Stimulated activated CD4-positive, alpha-beta T cell treated with anti-CD3 and anti-CD28 coated beads, TNF-alpha, amount 100 ng/mL, for 48 hours (primary cell): ENCODE measurements at places on chromosomes 4 and X.
A peak's percentile ranks its signal among the peaks of the same experiment; 100 is the strongest.

- DNase-seq = no peak
Observed at GRCh38 chrX:10177601-10178000, 20.8 kb downstream of the CLCN4 start.

DNA sequence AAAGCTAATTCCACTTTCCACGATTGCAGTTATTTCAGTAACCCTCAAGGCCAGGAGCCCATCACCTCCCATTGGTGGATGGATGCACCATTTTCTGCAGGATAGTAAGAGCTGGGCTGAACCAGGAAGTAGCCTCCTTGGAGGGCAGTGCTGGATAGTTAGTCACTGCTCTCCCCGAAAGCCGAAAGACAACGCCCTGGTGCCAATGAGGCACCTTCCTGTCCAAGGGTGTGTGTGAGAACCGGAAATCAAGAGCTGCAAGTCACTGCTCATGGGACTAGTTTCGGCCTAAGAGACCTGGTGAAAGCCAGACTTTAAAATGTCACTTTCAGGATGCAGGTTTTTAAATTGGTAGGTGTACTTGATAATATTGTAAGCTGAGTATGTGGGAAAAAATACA is 203.8 kb upstream of the HS3ST1 start:
- DNase-seq = no peak

- no peak for DNase-seq
Observed at GRCh38 chr4:53601251-53601764, 10.0 kb upstream of the LNX1 start.

DNA sequence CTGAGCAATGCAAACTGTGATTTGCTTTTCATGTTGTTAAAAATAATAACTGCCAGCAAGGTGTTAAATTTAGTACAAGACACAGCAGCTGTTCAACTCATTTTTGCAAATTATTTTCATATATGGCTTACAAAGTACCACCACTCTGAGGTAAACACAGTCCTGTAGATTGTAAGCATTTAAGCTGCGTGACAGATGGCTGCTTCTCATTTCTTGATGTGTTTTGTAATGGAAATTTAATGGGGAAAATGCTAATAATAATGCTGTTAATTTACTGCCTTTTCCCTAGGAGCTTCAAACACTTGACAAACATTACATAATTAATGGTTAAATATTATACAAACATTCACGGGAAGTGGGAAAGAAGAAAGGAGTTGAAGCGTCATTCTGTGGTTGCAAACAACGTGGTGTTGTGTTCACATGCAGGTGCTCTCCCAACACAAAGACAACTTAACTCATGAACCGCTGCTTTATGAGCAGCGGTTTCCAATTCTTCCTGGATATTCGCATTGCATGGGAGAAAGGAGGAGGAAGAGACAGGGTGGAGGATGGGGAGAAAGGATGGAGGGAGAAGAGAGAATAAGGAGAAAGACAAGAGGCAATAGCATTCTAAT is 236.8 kb upstream of the VCX start:
- DNase-seq = no peak

GRCh38 chr4:165208221-165208652 is 876 bp downstream of the KLHL2 start:
- DNase-seq = no peak

- no peak for DNase-seq
Observed at GRCh38 chr4:70356185-70356584, 4.4 kb upstream of the SMR3A start.

- no peak for DNase-seq
Observed at GRCh38 chr4:44186850-44187246, 261.8 kb downstream of the KCTD8 start.

DNA sequence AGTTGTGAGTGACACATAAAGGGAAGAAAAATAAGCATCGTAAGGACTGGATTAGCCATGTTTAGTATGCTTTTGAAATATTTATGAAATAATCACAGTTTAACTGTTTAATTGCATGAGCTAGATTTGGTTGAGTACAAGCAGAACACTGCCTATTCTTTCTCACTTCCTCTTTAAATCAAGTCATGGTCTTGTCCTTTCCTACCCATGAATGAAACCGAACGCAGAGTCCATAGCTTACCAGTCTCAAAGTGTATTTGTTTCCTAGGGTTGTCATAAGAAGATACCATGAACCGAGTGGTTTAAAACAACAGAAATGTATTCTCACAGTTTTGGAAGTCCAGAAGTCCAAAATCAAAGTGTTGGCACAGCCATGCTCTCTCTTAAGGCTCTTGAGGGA is 684.0 kb upstream of the MAGEB2 start:
- DNase-seq = no peak

GRCh38 chr4:39541987-39542610 is 14.9 kb upstream of the UGDH start:
- no peak for DNase-seq

- DNase-seq = no peak
Observed at GRCh38 chr4:142164767-142165500, 528.6 kb downstream of the IL15 start.

DNA sequence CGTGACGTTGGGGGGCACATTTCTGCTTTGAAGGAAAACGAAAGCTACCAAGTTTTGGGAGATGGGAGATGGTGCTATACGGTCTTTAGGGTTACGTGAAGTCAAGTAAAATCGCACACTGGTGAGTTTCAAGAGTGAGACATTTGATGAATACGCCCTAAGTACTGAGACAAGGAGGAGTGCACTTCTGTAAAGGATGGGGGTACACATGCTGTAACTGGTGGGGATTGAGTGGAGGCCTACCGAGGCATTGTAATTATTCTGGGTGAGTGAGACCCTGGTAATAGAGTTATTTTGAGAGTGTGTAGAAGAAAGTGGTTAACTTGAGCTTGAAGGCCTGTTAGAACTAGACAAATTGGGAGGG is 536 bp downstream of the SH3BGRL start:
- no peak for DNase-seq

DNA sequence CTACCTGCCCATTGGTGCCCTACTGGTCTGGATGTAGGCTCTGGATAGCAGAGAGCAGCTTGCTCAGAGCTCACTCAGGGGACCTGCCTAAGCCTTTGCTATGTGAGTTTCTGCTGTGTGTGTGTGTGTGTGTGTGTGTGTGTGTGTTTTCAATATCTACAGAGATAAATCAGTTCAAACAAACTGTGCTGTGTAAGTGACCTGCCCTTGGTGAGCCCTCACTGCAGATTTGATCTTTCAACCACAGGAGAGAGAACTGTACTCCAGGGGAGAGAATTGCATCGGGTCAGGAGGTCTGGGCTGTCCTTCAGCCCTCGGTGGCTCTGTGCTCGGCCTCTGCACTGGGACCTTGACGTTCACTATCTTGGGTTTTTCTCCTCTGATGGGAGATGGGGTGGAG is 35.0 kb upstream of the CDKN2AIP start:
- no peak for DNase-seq

- DNase-seq = no peak
Observed at GRCh38 chr4:78902298-78902697, 36.9 kb downstream of the PAQR3 start.

DNA sequence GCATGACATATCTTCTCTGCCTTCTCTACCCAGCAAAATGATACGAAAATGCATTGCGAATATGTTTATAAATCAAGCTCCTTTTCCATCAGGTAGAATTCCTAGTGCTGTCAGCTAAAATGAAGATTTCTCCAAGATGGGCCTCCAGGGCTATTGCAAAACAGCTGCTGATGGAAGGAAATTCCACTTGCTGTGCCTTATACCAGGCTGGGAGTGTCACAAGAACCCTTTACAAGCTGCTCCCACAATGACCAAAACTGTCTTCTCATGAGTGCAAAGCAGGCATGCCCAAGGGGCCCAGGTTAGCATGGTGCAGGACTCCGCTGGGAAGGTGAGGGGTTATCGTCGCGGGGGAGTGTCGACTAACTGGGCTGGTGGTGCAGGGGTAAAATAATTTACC is 8.7 kb downstream of the HNRNPH2 start:
- DNase-seq = no peak

DNA sequence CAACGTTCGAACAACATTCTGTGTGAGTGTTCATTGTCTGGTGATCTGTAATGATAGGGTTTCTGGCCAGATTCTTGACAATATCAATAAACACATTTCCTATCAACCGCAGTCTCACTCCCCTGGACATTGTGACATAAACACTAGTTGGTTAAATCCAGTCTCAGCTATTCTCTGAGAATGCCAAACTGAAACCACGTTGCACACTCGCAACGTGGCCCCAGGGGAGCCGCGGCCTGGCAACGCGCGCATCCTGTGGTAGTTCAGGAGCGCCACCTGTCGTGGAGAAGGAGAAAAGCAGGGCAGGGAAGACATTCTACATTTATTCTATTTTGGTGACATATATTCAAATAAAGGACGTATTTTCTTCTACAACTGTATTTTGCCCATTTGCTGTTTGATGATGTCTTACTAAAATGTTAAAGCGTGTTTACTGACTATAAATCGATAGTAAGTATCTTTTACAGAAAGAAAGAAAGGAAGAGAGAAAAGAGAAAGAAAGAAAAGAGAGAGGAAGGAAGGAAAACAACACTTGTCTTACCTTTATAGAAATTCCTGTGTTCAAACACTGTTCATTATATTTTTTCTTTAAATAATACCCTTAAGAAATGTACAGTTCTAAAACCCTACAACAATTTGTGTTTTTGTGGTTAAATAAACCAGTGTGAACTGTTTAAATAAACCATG is 738.3 kb upstream of the FRG1 start:
- peak; percentile 3 for DNase-seq

DNA sequence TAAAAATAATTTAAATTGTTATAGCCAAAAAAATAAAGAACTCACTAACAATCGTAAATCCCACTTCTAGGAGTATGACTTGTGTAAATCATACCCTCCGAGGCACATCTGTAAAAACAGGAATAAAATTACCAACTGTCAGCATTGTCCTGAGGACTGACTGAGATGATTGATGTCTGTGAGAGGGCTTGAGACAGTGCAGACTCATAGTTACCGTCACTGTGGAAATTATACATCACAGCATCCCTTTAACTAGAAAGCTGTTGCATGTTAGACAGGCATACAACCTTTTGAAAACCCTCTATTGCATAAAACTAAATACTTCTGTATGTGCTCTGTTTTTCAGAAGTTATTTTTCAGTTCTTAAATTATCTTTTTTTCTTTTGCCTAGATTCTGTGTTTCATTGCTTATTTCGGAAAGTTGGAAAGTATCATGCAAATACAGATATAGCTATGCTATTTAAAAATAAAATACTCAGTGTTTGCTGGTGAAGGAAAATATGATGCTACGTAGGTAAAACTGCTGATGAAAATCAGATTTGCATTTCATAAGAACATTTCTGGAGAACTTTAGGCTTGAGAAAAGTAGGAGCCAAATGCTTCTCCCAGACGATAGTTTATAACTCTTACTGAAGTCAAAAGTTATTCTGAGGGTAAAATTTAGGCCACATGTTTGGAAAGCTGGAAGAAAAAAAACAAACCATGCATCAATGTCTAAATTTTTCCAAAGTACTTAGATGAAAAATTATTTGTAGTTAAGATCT is 13.6 kb upstream of the RBPJ start:
- no peak for DNase-seq

GRCh38 chr4:38149472-38149996 is 189.3 kb downstream of the PTTG2 start:
- no peak for DNase-seq

DNA sequence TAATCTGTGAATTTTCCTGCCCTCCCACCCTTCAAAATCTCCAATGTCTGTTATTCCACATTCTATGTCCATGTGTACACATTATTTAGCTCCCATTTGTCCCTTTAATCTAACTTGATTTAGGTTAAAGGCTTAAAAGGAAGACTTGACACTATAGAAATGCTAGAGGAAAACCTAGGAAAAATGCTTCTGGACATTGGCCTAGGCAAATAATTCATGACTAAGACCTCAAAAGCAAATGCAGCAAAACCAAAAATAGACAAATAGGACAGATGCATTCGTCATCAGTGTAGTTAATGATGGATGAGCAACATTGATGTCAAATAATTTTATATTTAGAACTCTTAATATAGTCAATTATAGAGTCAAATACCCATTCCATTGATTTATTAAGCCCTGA is 36.9 kb downstream of the INTU start:
- DNase-seq = no peak

DNA sequence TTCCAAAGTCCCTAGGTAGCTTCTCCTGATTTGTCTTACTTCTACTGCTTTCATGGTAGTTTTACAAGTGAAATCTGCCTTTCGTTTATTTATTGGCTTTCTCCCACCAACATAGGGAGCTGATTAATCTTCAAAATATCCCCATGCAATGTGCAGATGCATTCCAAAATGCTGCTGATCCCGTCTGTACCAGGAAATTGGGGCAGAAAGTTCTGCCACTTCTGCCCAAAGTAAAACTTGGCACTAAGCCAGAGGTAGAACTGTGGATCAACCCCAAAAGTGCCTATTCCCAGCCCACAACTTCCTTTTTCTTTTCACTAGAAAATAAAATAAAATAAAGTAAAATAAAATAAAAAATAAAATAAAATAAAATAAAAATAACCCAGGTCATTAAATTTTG is 47.3 kb upstream of the PPARGC1A start:
- no peak for DNase-seq
